Activated CD4-positive, alpha-beta T cell treated with anti-CD3 and anti-CD28 coated beads, Interleukin-2, amount 10 ng/mL, durations not matched to agents 7 days and 5 days (primary cell): ENCODE measurements at places on chromosomes 12 and 14.

DNA sequence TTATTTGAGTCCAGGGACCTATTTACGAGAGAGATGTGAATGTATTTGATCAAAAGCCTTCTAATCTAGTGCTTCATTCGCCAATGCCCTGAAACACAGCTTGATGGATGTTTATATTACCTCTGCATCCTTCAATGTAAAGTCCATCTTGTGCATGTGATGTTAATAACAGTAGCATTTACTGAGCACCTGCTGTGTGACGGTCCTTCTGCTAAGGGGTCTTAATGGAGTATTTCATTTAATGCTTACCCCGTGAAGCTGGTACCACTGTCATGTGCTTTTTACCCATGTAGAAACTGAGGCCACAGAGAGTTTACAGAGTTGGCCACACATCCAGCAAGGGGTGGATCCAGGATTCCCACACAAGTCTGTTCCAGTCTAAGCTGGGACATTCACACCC, 237.3 kb downstream of the ADGRD1 start:
- no peak for DNase-seq

DNA sequence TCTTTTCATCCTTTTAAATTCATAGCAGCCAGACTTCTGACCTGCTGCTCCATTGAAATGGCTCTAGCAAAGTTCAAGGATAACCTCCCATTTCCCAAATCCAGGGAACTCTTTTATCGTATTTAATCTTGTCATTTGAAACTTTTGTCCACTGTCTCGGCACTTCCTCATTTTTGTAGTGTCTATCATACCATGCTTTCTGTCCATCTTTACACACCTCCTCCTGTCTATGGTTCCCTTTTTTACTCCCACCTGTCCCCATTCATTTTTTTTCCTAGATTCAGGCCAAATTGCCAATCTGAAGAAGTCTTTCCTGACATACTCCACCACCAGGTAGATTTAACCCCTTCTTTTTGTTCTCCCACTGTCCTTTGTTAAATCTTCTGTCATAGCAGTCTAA, 31.0 kb downstream of the NFYB start:
- no peak for DNase-seq

DNA sequence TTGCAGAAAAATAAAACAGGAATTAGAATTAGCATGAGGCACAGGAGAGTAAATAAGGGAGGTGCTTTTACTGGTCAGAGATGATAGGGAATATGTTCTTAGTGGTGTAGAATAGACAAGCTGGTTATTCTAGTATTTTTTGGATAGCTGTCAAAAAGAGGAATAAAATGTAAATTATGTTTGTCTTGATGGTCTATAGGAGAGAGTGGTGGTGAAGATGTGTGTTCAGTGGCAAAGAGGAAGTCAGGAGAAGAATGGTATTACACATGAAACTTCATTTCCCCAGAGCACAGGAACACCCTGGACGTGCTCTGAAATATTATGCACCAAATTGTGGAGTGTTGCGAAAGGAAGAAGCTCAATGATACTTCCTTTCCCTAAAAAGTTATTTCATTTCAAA, 27.8 kb downstream of the MUCL1 start:
- DNase-seq, result no peak

DNA sequence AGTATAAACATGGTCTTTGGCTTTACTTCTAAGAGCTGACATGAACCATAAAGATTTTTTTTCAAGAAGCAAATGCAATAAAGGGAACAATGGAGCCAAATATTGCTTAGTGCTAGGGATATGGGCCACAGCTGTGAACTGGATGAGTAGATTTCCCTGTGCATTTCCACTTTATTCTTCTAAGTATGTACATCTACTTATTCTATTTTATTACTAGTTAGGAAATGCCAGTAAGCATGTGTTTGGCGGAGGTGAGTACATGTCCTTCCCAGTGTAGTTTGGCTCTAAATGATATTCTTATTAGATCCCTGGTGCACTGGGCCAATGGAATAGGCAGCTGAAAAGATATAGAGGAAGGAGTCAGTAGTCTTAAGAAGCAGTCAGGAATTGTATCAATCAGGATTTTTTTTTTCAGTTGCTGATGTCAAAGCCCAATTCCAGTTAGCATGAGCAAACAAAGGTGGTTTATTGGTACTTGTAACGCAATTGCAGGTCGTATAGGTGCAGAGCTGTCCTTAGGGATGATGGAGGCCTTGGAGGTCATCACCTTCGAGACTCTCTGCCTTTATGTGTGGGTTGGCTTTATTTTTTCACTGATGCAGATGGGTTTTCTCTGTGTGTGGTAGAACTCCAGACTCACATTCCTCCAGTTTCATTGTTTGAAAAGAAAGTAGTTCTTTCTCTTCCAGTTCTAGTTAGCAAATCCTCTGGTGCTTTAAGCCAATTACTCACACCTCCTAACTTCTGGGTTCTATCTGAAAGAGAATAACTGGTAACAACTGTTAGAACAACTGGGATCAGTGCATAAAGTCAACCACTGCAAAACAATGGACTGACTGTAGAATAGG, 139.0 kb upstream of the LRIG3 start:
- no peak for DNase-seq

- no peak for DNase-seq
These were observed 8.3 kb upstream of the CCND2 start for GRCh38 chr12:4265280-4265679.

- no peak for DNase-seq
These were observed 75.0 kb downstream of the KICS2 start for GRCh38 chr12:64147011-64147631.

- no peak for DNase-seq
These were observed 12.7 kb downstream of the TGFB3 start for GRCh38 chr14:75969126-75969525.

DNA sequence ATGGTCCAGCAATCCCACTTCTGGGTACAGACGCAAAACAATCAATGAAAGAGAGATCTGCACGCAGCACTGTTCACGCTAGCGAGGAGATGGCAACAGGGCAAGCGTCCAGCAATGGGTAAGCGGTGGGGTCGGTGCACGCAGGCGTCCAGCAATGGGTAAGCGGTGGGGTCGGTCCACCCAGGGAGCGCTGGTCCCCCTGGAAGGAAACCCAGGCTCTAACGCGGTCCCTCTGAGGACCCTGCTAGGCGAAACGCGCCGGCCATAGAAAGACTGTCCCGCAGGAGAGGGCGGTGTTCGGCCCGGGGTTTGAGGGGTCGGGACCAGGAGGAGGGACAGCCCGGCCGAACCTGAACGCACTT, 618 bp upstream of the PGAM5 start:
- no peak for DNase-seq

GRCh38 chr12:82461836-82462235, 103.5 kb downstream of the METTL25 start:
- no peak for DNase-seq

- DNase-seq, result no peak
These were observed 25.2 kb downstream of the LTBP2 start for GRCh38 chr14:74586681-74587362.

GRCh38 chr12:114165921-114166320, 199.8 kb upstream of the RBM19 start:
- DNase-seq, result no peak

DNA sequence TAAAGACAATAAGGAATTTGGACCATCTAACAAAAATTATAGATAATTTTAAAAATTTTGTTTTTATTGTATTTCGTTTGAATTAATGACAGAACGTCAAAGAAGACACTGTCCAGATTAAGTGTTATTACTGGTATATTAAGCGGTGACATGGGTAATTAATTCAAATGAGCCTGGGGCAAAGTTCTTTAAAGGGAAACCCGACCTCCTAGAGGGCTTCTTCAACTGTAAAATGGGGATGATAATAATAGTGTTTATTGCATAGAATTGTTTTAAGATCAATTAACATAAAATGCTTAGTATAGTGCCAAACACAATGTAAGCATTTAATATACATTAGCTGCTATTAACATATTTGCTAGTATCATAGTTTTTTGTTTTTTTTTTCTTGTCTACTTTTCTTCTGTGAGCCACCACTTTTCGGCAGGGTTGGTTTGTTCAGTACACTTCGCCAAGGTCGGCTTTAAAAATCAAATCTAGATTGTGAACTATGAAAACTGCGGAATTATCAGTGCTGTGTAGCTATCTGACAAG, 514 bp upstream of the LARP4 start:
- no peak for DNase-seq

- DNase-seq, result no peak
These were observed 73.2 kb upstream of the BICD1 start for GRCh38 chr12:32033406-32033805.

DNA sequence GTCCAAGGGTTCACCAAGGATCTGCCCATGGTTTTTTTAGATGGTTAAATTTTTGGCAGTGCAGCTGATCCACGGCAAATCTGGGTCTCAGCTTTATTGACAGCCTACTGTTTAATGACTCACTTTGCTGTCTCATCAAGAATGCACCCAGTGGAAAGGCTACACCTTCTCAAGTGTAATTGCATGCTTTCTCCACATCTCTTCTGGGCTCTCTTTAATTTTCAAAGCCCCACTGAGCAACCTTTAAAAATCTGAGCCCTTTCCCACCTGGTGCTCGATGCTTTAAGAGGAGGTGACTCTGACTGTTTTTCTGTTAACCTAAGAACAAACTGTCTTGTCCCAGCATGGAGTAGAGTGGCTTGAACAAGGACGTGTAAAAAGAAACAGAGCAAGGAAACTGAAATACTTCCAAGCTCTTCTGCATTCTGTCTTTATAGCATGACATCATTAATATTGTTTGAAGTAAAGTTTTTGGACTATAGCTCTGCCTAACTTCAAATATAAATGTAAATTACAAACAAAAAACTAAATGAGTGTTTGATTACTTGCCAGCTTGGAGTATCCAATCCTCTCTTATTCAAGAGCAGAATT, 214.2 kb upstream of the KRR1 start:
- DNase-seq, result no peak

GRCh38 chr12:129561304-129561703, 342.5 kb downstream of the TMEM132D start:
- DNase-seq, result no peak

- DNase-seq, result no peak
These were observed 162.7 kb upstream of the PWP1 start for GRCh38 chr12:107522692-107523477.

DNA sequence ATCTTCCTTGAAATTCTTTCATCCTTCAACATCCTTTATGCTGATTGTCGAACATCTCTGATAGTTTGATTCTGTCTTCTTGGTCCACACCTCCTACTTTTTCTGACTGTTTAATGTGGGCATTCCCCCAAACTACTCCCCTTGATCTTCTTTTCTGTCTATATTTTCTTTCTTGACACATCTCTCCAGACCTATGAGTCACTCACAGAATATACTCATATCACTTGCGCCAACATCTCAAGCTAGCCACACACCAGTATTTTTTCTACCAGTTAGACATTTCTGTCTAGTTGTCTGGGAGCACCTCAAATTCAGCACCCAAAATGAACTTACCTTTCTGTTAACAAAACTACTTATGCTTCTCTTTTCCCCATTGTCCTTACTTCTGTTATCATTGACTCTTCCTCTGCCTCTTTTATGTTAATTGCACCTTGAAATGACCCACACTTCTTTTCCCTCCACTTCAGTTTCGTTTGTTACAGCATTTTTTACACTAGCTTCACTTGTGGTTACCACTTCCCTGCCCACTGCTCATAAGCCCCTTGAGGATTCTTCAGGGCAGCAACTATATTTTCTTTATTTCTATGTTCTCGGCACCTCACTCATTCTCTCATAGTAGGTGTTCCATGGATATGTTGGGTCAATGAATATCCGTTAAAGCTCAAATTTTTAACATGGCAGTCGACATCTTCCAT, 33.5 kb downstream of the TSHR start:
- no peak for DNase-seq

- DNase-seq, result no peak
These were observed 46.7 kb downstream of the DAD1 start for GRCh38 chr14:22542360-22542759.

DNA sequence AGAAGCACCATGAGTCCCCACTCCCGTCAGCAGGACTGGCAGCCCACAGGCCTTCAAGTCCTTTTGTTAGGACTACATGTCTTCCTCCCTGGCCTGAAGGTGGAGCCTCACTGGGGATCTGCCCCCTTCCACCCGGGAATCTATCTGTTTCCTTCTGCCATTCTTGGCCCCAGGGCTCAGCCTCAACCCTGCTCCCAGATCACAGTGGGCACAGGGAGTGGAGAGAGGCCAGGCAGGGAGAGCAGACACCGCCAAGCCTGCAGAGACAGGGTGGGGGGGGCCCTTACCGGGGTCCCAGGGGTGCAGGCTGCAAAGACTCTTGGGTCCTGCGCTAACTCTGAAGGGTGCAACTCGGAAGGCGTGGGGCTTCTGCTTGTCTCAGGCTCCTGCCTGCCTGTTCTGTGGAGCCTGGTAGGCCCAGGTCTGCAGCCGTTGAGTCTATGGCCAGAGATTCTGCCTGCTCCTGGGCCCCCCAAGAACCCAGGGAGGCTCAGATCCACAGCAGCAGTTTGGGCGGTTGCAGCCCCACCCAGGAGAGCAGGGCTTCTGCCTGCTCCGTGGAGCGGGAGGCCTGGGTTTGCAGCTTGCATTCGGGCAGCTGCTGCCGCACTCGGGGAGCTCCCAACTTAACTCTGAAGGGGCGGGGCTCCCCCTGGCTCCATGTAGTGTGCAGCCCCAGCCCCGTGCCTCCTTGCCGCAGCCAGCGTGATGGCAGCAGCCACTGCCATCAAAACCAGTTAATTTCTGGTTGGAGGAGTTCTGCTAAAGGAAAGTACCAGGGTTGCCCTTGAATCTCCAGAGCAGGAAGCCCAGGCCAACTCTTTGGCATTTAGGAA, 21.7 kb upstream of the PLBD1 start:
- no peak for DNase-seq

DNA sequence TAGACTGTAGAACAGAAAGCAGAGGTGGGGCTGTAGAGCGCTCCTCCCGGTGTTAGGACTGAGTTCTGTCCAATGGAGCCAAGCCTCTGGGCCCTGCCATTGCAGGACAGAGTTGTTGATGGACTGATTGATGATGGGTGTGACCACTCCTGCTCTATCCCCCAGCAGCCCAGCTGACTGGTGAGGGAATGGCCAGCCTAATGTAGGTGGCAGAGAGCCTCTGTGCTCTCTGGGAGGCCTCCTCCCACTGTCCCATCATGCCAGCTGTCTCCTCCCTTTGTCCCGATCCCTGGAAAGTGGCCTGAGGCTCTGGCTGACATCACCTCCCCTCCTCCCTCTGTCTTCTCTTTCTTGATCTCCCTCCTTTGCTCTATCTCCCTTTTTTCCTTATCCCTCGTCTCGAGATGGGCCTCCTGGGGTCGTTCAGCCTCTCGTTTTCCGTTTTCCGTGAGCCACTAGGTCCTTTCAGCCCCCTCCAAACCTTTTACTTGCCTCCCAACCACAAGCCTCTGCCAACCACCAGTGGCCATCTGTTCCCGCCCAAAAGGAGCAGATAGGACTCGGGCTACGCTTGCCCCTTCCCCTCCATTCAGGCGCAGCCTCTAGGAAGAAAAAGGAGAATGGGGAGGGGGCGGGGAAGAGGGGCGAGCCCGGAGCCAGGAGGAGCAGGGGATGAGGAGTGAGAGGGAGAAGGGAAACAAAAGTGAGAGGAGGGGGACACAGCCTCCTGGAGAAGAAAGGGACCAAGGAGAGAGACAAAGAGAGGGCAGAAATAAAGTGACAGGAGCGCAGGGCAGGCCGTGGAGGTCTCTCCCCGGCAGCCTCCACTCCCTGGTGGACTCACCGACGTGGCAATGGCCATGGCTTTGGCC, 572 bp downstream of the EFS start:
- DNase-seq, result no peak

GRCh38 chr14:21205026-21205677, 49.3 kb upstream of the OR5AU1 start:
- no peak for DNase-seq

GRCh38 chr14:33218026-33218425, 279.3 kb downstream of the NPAS3 start:
- no peak for DNase-seq

- peak; percentile 53 for DNase-seq
These were observed 6.5 kb downstream of the NECAP1 start for GRCh38 chr12:8088574-8088973.
